ENCODE measurements at places on chromosomes 7 and 10. TPM values are rescaled to one million over a fixed set of nuclear protein-coding genes. Genes with fewer than 3 reads are reported as not detected.

The GPER1 gene
- polyA plus RNA-seq = 12.7 TPM

The PLCE1 gene
- polyA plus RNA-seq = 4.4 TPM

- no peak for DNase-seq
These were observed 50.4 kb upstream of the FAM3C start for GRCh38 chr7:121446526-121446925.

- DNase-seq = no peak
These were observed 22.0 kb upstream of the SLF2 start for GRCh38 chr10:100890673-100891317.

- no peak for DNase-seq
These were observed 72.3 kb downstream of the TLL2 start for GRCh38 chr10:96441322-96441885.

GRCh38 chr7:71145906-71146901 is 14.3 kb downstream of the GALNT17 start:
- no peak for DNase-seq
